NCI-H2171 treated with DMSO at 0.1 percent for 48 hours (cell line): ENCODE measurements at places on chromosomes 1 and 21.
A peak's percentile ranks its signal among the peaks of the same experiment; 100 is the strongest.

GRCh38 chr1:76023669-76024435 lies 50.7 kb upstream of the ST6GALNAC3 start:
- no peak for DNase-seq

- peak; percentile 79 for DNase-seq
Observed at GRCh38 chr1:113978863-113979702, at the start of gene OLFML3. OLFML3 (plus strand) TSS chr1:113979474; CDS start chr1:113979517, 43 bp downstream.

DNA sequence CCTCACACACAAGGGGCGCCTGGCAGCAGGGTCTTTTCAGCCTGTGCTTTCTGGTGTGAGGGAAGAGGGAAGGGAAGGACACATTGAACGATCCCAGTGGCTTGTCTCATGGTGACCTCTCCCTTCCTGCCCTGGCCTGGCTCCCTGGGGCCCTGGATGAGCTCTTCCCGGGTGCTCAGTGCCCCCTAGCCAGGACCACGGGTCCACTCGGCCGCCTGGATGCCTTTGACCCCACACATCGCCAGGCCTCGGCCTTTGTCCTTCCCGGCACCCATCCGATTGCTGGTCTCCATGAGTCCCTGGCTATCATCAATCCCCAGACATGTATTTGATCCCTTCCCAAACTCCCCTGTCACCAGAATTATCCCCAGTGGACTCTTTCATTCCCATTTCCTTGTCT lies 6.0 kb upstream of the TFF3 start:
- DNase-seq: no peak

GRCh38 chr1:52159033-52159789 lies 17.3 kb downstream of the ZFYVE9 start:
- no peak for DNase-seq

GRCh38 chr1:87155170-87155569 lies 173.5 kb upstream of the LMO4 start:
- no peak for DNase-seq

DNA sequence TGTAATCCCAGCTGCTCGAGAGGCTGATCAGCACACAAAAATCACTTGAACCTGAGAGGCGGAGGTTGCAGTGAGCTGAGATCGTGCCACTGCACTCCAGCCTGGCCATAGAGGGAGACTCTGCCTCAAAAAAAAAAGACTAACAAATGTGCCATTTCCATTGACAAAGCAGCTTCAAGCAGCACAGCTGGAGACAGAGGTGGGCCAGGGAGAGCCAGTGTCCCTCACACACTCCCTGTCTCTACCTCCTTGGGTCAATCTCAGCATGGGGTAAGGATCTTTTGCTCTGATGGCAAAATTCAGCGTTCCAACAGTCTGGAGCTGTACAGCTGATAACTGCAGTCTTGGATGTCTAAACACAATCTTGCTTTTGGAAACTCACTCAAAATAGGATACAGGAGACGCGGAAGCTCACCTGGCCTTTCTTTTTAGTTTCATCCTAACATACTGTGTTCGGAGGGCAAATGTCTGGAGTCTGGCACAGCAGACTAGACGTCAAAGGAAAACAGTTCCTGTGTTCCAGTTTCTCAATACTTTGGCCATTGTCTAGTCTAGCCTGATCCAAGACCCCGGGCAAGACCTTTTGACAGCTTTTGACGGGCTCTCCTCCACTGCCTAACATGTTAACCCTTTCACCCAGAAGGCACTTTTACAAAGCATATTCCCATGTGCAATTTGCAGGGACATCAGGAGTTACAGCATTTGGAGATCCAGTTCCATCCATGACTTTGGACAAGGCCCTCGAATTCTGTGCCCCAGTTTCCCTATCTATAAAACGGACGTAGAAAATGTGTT lies 2.9 kb downstream of the RCC2 start:
- DNase-seq: no peak

- peak; percentile 62 for DNase-seq
Observed at GRCh38 chr1:18332576-18332975, 148.2 kb upstream of the KLHDC7A start.

- DNase-seq: peak; percentile 58
Observed at GRCh38 chr1:229848752-229849677, 218.0 kb upstream of the GALNT2 start.

DNA sequence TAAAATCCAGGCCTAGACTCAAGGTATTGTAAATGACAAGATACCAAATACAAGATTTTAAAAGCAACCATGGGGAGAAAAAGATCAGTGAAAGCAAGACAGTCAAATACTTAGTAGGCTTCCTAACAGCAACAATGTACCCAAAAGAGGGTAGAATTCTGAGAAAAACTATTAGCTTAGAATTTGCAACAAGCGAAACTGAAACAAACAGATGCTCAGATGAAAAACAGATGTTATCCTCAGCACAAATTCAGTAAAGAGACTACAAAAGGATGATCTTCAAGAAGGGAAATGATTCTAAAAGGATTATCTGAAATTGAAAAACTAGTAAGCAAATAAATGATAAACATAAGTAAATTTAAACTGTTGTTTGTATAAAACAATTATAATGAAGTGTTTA lies 40.0 kb downstream of the PDC start:
- no peak for DNase-seq

- DNase-seq: no peak
Observed at GRCh38 chr1:107525961-107526360, 385.1 kb downstream of the NTNG1 start.

GRCh38 chr21:35963920-35964451 lies 96.3 kb downstream of the SETD4 start:
- DNase-seq: peak; percentile 38

DNA sequence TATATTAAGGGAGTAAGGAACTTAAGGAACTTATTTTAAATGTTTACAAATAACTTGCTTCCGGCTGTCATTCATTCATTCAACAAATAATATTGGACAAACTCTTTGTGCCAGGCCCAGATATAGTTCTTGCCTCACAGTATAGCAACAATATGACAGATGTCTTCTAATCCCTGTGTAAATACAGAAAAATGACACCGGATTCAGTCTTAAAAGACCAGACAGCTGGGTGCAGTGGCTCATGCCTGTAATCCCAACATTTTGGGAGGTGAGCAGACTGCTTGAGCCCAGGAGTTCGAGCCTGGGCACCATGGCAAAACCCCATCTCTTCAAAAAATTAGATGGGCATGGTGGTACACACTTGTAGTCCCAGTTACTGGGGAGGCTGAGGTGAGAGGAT lies 23.7 kb downstream of the EIF2B3 start:
- DNase-seq: peak; percentile 90

DNA sequence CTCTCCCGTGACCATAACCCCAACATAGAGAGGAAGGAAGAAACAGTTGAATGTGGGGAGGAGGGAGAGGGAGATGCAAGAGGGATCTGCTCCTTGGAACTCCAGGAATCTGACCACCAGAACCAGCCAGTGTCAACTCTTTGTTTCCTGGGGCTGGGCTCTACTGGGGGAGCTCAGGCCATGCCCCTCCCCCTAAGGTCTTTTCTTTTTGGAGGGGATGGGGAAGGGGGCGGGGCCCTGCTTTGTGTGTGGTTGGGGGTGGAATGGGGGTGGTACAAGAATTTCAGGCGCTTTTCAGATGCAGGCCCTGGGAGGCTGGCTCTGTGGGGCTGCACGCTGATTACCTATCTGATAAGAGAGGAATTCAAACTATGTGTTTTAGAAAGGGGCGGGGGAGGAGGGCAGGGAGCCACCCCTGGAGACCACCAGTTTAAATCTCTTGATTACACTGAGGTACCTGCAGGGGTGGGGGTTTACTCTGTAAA lies 8.3 kb downstream of the LIN28A start:
- DNase-seq: no peak

- DNase-seq: peak; percentile 96
Observed at GRCh38 chr1:3624200-3625136, at the start of gene TPRG1L. TPRG1L (plus strand) TSS chr1:3625015; CDS start chr1:3625073, 58 bp downstream.

DNA sequence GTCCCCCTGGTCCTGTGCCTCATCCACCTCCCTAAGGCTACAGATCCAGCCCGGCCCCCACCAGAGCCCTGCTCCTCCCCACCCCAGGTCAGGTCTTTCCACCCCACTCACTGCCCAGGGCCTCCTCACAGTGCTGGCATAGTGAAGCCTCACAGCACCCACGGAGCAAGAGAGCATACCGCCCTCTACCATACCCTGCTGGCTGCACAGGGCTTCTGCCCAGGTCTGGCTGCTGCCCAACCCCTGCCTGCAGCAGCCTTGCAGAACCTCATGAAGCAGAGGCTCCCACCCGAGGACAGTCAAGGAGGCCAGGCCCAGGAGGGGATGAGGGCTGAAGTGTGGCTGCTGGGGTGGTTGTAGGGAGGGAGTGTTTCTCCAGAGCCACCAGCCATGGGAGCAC lies 19.7 kb upstream of the ARF1 start:
- no peak for DNase-seq

GRCh38 chr1:7390604-7391000 lies 380.5 kb upstream of the VAMP3 start:
- no peak for DNase-seq

GRCh38 chr1:21573971-21574465 lies 64.8 kb downstream of the ALPL start:
- DNase-seq: peak; percentile 98

DNA sequence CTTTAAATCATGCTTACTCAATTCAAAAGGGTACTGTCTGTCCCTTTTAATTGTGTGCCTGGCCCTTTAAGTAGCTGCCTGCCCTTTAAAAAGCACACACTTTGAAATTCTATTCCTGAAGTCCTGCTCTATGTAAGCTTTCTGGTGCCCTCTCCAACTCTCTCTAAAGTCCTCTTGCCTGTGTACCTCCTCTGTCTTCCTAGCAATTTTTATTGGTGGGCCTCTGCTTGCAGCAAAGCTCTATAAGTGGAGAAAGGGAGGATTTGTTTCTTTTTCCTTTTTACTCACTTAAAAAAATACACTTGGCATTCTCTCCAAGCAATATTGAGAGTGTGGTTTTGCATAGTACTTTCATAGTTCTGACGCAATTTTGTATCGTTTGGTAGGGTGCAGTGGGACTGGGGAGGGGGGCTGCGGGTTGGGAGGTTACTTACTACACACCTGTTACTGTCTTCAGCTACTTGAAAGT lies 135.4 kb downstream of the LMO4 start:
- DNase-seq: no peak

GRCh38 chr1:214438530-214438929 lies 112.9 kb downstream of the PTPN14 start:
- no peak for DNase-seq

GRCh38 chr1:5109633-5110032 lies 455.2 kb downstream of the AJAP1 start:
- DNase-seq: no peak

GRCh38 chr1:180571060-180571831 lies 12.5 kb downstream of the OVAAL start:
- DNase-seq: no peak
